ENCODE measurements at places on chromosomes 7 and 10.

DNA sequence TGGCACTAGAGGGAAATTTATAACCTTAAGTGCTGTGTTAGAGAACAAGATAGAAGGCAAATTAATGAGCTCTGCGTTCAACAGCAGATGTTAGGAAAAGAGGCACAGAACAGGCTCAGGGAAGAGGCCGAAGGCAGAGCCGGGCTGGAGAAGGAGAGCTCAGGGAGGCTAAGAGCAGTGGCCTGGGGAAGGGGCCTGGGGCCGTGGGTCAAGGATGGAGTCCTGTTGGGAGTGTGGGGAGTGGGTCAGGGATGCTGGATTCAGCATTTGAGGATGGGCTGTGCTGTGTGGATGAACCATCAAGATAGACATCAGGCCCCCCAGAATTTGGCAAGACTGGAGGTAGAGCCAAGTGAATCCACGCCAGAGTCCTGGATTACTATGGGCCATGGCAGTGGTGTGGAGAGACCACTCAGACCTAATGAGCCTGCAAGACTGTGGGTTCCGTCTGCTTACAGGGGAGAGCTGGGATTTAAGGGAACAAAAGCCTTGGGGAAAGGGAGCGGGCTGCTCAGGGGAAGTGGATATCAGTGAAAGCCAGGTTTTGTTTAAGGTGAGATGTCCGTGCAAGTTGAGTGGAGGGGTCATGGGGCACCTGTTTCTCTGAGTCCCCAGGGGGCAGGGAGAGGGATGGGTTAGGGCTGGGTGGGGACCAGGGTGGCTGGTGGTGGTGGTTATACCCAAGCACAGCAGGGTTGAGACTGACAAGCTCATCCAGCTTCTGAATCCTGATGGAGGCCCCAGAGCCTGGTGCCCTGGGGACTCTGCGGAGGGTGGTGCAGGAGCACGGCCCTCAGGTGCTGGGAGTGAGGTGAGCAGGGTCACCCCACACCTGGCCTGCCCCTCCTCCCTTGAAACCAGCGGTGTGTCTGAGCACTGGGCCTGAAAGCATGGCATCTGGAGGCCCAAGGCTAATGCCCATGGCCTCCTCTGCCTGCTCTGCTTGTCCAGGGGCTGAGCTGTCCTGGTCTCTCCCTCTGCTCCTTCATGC, 101.7 kb downstream of the BMS1 start:
- DNase-seq: no peak

DNA sequence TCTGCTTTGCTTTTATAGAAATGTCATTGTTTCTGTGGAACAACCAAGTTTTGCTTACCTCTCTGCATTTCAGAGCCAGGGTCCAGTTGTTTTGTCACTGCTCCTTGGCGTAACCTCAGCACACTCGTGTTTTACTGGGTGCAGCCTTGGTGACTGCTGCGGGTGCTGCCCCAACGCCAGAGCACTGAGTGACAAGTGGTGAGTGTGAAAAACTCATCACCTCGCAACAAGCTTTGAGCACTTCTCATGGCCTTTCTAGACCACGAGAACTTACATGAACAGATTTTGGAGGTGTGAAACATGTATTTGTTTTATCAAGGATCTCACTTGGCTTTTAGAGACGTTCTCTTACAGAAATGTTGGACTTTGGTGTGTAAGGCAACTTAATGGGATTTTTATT, 31.0 kb downstream of the GLRX3 start:
- no peak for DNase-seq

GRCh38 chr7:80520199-80520598, 8.3 kb upstream of the GNAT3 start:
- DNase-seq: no peak

DNA sequence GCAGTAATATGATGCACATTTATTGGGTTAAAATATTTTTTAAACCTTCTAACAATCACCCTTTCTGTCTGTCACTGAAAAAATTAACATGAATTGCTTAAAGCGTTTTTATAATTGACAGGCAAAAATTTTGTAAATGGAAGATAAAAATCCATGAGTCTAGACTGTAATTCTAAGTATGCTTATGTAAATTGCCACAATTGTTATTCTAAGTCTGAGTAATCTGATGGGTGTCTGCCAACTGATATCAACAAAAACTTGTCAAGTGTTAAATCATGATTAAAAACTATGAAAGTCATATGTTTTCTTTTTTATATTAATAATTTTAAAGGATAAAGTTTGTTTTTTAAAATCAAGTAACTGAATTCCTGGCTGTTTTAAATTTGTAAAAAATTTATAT, 208.2 kb downstream of the CDK14 start:
- DNase-seq: no peak

- no peak for DNase-seq
Measured at GRCh38 chr10:7424315-7424714, 13.5 kb upstream of the SFMBT2 start.

GRCh38 chr10:49526619-49527018, 12.3 kb downstream of the ERCC6 start:
- no peak for DNase-seq

GRCh38 chr7:114653364-114654088, 238.9 kb downstream of the FOXP2 start:
- no peak for DNase-seq

DNA sequence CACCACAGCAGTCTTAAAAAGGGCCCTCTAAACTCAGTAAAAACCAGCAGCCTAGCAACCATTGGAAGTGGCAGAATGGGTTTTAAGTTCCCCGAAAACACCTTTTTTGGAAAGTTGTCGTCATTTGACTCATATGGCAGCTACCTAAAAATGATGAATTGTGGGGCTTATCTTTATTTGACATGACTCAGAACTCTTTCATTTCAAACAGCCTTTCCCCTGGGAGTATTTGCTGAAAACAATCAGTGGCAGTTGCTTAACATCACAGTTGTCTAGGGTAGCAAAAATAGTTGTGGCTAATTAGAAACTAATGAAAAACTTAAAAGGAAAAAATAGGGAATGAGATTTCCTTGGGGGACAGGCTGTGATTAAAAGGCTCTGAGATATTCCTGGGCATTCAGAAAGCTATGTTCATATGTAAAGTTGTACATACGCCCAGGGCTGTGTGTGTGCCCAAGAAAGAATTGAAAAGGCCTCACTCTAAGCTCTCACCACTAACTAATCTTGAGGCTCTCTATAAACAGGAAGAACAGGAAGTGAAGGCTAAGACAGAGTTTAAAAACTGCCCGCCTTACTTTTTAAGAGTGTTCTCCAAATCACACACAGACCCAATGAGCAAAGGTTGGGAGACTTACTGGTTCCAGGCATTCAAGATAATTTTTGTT, 81.7 kb upstream of the HECTD2 start:
- no peak for DNase-seq

DNA sequence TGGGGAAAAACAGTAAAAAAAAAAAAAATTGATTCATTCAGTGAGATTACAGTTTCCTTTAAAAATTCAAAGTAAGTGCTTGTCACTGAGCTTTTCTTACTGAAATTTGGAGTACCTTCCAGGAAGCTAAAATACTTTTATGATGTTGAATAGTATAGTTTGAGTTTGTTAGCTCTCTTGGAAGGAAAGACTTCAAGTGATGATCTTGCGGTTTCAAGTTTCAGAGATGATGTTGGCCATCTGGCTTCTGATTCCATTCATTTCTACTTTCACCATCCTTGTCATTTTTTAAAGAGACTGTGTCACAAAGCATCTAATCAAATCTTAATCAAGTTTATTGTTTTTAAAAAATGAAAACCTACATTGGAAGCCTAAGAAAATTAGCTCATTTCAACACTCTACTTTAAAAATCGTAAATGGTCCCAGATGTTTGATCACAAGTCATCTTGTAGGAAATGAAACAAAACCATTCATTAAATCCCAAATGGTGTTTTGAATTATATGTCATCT, 4.9 kb upstream of the HERPUD2 start:
- no peak for DNase-seq

GRCh38 chr7:20190560-20191390, 26.4 kb downstream of the MACC1 start:
- DNase-seq: no peak

DNA sequence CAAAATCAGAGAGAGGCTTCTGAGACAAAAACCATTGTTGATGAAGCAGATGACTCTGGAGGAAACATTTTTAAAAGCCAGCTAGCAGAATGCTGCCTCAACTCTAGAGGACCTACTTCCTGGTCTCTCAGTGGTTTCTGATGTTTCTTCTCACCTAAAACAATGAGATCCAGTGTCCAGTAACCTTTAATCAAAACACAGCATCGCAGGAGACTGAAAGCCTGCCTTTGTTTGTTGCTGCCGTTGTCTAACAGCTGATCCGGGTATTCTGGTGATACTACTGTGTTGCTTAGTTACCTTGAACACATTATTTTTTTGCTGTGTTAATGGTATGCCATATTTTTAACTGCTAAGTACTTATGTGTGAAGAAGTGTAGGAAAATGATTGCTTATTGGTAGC, 70.9 kb downstream of the WIPF3 start:
- no peak for DNase-seq

GRCh38 chr7:141027043-141027442, 12.3 kb upstream of the MRPS33 start:
- peak; percentile 5 for DNase-seq

DNA sequence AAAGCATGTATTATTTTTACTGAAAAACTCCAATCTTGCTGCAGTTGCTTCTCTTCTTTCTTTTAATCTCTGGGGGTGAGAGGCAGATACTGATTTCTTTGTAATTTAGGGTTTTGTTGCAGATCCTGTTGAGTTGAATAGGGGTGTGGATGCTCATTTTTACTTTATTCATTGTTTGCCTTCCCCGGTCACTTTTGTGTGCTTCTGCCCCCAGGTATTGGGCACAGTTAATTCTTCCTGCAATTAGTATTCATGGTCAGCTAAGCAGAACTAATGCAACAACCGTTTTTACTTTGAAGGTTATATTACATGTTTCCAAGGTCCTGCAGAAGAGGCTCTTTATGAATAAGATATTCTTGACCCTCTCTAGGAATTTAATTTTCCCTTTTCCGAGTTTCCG, 96.4 kb downstream of the BUB3 start:
- no peak for DNase-seq

DNA sequence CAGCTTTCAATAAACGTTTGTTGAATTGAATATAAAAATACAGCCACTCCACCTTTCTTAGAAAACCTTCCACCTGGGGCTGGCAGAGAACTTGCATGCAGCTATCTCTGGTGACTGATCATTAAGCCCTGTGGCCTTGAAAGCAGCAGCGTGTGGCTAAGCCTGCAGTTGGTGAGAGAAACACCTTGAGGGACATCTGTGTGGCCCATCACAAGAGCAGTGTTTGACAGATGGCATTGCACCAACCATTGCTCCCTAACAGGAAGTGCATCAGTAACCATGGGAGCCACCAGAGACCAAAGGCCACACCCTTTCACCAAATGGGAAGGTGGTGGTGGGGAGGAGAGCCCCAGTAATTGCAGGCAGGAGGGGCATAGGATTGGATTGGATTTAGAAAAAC, 22.4 kb downstream of the RHOBTB1 start:
- DNase-seq: no peak

GRCh38 chr10:132988988-132989387, 46.6 kb upstream of the CFAP46 start:
- no peak for DNase-seq

GRCh38 chr10:96441322-96441885, 72.3 kb downstream of the TLL2 start:
- no peak for DNase-seq

GRCh38 chr7:83934118-83934734, 260.4 kb downstream of the SEMA3A start:
- DNase-seq: no peak

DNA sequence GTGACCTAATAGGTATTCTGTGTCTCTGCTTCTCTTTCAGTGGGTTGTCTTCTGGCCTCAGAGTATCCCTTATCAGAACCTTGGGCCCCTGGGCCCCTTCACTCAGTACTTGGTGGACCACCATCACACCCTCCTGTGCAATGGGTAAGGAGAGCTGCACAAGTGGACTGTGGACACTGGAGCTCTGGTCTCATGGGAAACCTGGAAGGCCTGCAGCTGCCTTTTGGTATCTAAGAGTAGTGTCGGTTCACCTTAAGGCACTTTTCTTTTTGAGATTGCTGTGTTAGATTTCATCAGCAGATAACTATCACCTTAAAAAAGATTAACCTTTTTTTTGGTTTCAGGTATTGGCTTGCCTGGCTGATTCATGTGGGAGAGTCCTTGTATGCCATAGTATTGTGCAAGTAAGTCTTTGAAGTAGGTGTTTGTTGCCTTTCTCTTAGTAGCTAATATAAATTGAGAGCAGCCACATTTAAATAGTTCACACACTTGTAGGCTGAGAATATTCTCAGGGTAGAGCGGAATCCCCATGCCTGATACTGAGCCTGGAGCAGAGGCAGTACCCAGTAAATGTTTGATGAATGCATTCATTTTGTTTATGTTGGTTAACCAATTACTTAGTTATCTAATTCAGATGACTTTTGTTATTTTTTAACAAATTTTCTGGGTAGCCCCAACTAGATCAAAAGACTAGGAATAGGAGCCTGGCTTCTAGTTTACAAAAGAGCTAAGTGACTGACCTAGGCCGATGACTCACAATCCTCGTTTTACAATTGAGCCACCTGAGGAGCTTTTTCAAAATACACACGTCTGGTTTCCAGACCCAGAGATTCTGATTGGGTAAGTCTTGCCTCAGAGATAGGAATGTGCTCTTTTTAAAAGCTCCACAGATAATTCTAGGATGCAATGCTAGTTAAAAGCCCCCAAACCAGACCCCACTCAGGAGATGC, 3.6 kb downstream of the TMEM254 start:
- DNase-seq: no peak

DNA sequence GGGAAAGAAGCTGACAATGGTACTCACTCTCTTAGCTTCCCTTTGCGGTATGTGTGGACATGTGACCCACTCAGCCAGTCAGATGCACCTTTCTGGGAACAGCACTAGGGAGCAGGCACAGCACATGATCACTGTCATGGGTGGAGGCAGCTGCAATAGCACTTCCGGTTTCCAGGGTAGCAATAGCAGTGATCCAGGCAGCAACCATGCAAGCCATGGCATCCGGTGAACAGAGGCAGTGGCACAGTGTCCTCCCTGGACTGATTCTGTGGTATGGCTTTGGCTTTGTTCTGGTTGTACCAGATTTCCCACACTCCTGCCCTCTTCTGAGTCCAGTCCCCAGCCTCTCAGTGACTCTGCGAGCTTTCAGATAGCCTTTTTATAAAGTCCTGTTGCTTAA, 86.8 kb upstream of the NAMPT start:
- DNase-seq: no peak

All from iPS DF 19.7 (cell line).